ENCODE measurements at places on chromosomes 1 and 21. TPM values are rescaled to one million over a fixed set of nuclear protein-coding genes. Genes with fewer than 3 reads are reported as not detected.

DNA sequence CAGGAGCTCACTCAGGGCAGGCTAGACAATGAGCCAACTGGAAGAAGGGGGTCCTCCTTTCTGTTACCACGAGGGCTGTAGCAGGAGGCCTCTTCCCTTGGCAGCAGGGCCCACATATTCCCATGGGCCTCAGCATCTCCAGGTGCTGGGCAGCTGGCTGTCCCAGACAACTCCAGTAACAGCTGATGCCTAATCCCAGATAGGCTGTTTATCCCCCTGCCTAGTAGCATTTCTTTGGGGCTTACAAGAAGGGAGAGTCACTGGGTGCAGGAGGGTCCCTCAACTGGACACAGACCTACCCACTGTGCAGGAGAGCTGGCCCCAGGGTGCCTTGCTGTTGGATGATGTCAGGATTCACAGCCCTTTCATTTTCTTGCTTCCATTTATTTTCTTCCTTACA is 278.2 kb downstream of the DSCAM start:
- H3K27ac ChIP-seq, result no peak overlapping the region
- H3K4me3 ChIP-seq, result no peak overlapping the region
- DNase-seq, result no peak
- H3K4me1 ChIP-seq, result no peaks in the 10 kb centered on the region

DNA sequence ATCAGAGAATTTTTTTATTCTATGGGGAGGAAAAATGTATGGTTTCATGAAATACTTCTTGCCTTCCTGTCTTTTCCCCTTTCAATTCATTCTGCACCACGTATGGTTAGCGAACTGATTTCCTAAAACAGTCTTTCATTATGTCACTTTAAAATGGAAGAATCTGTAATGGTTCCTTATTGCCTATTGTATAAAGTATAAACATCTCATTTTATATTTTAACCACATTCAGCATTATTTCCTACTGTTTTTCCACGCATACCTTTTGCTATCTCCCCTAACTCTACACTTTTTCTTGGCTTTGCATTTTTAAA is 232.3 kb upstream of the B3GALT2 start:
- no peaks in the 10 kb centered on the region for H3K36me3 ChIP-seq
- H3K27me3 ChIP-seq, result no peaks in the 10 kb centered on the region
- no peak for DNase-seq
- no peaks in the 10 kb centered on the region for H3K4me1 ChIP-seq

The FALEC gene
- polyA plus RNA-seq, result 0.79 TPM

The CLDN19 gene
- not detected for polyA plus RNA-seq

DNA sequence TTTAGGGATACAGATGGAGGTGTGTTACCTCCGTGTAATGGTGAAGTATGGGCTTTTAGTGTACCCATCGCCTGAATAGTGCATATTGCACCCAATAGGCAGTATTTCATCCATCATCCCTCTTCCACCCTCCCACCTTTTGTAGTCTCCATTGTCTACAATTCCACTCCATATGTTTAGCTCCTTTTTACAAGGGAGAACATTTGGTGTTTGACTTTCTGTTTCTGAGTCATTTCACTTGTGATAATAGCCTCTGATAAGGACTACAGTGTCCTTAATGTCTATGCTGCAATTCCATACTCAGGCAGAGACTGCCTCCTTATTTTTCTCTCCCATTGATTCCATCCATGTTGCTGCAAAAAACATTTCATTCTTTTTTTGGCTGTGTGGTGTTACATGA is 48.7 kb downstream of the OVGP1 start:
- no peak for DNase-seq
- H3K4me3 ChIP-seq, result no peak overlapping the region
- H3K27me3 ChIP-seq, result no peaks in the 10 kb centered on the region
- H3K36me3 ChIP-seq, result no peaks in the 10 kb centered on the region
- no peak overlapping the region for H3K27ac ChIP-seq

The REN gene
- polyA plus RNA-seq, result not detected

The CNKSR1 gene
- polyA plus RNA-seq, result 0.33 TPM

DNA sequence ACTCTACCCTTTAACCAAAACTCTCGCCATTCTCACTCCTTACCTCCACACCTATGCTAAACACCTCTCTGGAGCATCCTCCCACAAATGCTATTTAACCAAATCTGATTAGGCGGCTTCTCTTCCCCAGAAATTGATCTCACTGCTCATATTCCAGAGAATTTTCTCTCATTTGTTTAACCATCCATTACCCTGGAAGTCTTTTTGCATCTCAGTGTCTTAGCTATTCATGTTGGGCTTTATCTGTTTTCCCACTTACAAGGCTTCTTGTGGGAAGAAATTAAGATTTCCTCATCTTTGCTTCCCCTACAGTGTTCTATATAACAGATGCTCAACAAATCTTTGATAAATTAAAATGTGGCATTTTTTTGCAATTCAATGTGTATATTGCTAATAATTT is 45.5 kb downstream of the MYSM1 start:
- no peaks in the 10 kb centered on the region for H3K4me1 ChIP-seq
- no peak overlapping the region for H3K27ac ChIP-seq
- no peaks in the 10 kb centered on the region for H3K27me3 ChIP-seq

The AQP10 gene
- polyA plus RNA-seq, result not detected

DNA sequence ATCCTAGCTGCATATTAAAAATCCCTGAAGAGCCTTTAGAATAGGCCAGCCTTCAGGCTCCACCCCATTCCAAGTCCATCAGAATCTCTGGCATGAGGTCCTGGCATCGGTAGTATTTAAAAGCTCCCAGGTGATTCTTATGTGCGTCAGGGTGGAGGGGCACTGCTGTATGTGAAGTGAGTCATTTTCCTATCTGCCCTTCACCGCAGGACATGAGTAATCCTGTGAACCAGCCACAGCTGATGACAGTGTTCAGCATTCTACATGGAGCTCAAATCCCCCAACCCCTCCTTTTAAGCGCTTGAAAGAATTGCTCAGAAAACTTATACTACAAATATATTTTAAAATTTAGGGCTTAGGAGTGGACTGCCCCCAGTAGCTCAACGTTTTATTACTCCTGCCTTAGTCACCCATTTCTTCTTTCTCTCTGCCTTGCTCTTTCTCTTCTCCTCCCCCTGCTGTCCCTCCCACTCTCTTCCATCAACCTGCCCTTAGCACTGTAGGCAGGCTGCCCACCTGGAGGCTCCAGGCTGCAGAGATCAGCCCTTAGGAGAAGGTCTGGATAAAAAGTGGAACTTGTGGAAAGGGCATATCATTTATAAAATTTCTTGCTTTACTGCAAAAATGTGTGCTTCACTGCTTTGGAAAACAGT is 73.8 kb upstream of the ZNF281 start:
- peaks cover 11% of the 10 kb centered on the region for H3K4me1 ChIP-seq
- H3K4me3 ChIP-seq, result peak overlapping the region; percentile 18
- H3K27me3 ChIP-seq, result no peaks in the 10 kb centered on the region
